Smooth muscle cell of bladder (primary cell): ENCODE measurements at places on chromosomes 2 and 18. TPM values are rescaled to one million over a fixed set of nuclear protein-coding genes. Genes with fewer than 3 reads are reported as not detected.

SLC38A11 gene
- under 0.01 and 0.55 TPM in 2 replicates for total RNA-seq

FOXD4L1 gene
- under 0.01 and 0.09 TPM in 2 replicates for total RNA-seq

LYPD6 gene
- total RNA-seq, result 0.18 and 0.57 TPM in 2 replicates

RGPD4 gene
- under 0.01 TPM in 1 of 2 replicates, not detected in the other for total RNA-seq

LYG2 gene
- not detected in 2 replicates for total RNA-seq

PIGN gene
- 43.2 and 59.4 TPM in 2 replicates for total RNA-seq

TWIST2 gene
- 45.2 and 60.6 TPM in 2 replicates for total RNA-seq

SLC16A14 gene
- 3.3 and 4.1 TPM in 2 replicates for total RNA-seq

DNER gene
- total RNA-seq, result 0.43 and 0.83 TPM in 2 replicates
